Astrocyte (in vitro differentiated cells and primary cell): ENCODE measurements at places on chromosomes 11 and 22. TPM values are rescaled to one million over a fixed set of nuclear protein-coding genes. Genes with fewer than 3 reads are reported as not detected.
A peak's percentile ranks its signal among the peaks of the same experiment; 100 is the strongest.

DNA sequence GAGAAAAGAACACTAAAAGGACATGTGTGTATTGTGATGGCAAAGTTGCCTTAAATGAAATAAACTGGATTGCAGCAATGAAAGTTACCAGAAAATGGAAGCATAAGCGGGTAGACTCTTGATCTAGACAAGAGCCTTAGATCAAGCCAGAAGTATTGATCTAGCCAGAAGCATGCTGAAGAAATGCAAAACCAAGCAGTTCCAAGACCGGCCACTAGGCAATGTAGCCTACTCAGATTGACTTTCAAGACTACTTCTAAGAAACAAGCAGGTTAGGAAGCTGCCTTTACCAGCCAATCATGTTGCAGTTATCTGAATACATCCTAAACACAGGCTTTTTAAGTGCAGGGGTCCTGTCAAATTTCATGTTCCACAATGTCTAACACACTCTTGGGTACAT lies 54.6 kb downstream of the KCNA4 start:
- DNase-seq, result no peak

DNA sequence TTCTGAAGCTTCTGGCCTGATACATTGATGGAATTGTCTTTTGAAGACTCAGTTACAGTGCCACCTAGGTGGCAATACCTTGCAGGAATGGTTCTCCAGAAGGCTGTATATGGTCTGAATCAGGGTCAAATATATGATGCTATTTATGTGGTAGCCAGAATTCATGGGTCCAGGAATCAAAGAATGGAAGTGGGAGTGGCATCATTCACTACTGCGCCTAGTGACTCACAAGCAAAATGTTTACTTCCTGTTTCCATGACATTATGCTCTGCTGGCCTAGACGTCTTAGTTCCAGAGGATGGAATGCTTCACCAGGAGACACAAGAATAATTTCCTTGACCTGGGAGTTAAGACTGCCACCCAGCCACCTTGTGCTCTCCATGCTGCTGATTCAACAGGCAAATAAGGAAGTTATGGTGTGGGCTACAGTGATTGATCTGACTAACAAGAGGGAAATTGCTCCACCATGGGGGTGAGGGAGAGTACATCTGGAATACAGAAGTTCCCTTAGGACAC lies 491.8 kb downstream of the ETS1 start:
- peak; percentile 84 for DNase-seq

DNA sequence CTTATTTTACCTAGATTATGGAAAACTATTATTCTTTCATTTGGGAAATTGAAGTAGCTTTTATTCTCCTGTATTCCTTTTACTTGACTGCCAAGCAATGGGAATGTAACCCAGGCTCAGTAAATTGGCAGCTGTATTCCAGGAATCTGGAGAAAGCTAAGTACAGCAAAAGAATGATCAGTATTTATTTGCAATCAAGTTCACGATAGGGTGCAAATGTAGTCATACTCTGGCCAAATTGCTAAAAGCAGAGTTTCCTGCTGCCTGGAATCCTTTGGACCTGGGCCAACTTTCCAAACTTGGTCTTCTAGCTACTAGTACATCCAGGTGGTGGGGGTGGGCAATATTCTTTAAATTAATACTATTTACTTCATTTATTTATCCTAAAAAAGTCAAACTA lies 286.0 kb upstream of the CTSC start:
- peak; percentile 43 for DNase-seq

IGLL1 gene
- not detected in 2 replicates for total RNA-seq

GRCh38 chr11:129374081-129374992 lies 1.3 kb upstream of the BARX2 start:
- DNase-seq, result no peak

DNA sequence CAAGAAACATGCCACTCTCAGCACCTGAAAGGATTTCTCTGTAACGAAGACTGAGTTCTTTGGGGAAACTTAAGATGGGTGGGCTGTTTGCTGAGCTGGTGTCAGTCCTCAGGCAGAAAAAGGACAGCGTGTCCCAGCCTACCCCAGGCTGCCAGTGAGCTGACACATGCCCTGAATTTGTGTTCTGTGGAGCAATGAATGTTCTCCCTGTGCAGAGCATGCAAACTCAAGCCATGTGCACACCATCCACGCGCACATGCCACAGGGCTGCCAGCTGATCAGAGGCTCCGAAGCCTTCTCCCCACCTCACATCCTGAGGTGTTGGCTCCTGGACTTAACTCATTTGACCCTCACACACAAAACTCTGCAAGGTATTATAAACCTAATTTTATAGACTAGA lies 104.9 kb downstream of the KCNC1 start:
- DNase-seq, result no peak

KRTAP5-7 gene
- not detected in 2 replicates for total RNA-seq

DNA sequence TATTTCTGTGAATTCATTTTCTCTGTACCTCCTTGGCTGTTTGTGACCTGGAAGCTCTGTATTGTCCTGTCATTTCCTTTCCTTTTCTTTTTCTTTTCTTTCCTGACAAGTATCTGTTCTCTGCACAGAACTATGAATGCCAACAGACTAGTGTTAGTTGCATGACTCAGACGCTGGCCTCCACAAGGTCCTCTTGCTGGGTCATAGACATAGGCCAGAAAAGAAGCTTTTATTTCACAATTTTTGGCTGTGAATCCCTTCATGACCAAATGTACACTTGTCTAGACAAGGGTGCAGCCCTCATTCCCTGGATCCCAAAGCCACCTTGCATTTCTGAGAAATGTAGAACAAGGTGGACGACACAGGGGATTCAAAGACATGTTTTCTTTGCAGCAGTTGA lies 104.1 kb upstream of the MTNR1B start:
- peak; percentile 60 for DNase-seq

- DNase-seq, result peak; percentile 86
These were observed 188.0 kb downstream of the MAML2 start for GRCh38 chr11:96154802-96155520.

- peak; percentile 26 for DNase-seq
These were observed 15.0 kb downstream of the VWCE start for GRCh38 chr11:61279934-61280659.

DNA sequence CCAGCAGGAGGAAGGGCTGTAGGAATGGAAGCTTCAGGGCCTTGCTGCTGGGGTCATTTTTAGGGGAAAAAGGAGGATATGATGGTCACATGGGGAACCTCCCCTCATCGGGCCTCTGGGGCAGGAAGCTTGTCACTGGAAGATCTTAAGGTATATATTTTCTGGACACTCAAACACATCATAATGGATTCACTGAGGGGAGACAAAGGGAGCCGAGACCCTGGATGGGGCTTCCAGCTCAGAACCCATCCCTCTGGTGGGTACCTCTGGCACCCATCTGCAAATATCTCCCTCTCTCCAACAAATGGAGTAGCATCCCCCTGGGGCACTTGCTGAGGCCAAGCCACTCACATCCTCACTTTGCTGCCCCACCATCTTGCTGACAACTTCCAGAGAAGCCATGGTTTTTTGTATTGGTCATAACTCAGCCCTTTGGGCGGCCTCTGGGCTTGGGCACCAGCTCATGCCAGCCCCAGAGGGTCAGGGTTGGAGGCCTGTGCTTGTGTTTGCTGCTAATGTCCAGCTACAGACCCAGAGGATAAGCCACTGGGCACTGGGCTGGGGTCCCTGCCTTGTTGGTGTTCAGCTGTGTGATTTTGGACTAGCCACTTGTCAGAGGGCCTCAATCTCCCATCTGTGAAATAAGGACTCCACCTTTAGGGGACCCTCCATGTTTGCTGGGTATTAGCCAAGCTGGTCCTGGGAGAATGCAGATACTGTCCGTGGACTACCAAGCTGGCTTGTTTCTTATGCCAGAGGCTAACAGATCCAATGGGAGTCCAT lies 14.1 kb downstream of the IL10RA start:
- no peak for DNase-seq

DNA sequence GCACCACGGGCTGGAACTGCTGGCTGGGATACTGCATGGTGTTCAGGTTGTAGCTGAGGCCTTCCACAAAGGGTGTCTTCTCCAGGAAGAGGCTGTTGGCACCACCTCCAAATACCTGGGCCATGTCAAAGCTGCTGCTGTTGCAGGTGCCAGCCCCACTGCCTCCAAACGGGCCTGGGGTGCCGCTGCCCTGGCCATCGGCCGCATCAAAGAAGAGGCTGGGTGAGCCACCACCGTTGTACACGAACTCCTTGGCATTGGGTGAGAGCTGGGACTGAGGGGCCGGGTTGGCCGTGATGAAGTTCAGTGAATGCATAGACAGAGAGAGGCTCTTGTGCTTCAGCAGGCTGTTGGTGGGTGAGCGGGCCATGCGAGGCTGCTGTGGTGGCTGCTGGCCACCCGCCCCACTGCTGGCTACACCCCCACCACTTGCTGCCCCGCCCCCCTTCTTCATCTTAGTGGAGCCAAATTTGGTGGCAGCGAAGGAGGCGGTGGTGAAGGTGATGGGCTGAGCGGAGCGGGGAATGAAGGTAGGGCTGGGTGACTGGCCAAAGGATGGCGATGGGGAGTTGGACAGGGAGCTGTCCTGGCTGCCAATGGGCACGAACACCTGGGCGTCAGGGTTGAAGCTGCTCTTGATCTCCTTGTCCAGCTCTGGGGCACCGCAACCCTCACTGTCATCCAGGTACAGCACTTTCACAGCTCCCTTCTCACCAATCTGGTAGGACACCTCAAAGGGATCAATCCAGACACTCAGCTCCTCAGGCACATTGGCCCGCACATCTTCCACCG lies 10.1 kb downstream of the TOB2 start:
- DNase-seq, result no peak

- DNase-seq, result no peak
These were observed 6.1 kb upstream of the B3GAT1 start for GRCh38 chr11:134417871-134418840.

DUSP8 gene
- 13.8 and 14.8 TPM in 2 replicates for total RNA-seq

GRCh38 chr11:77035580-77035979 lies 1.4 kb downstream of the B3GNT6 start:
- no peak for DNase-seq

GRCh38 chr11:2258501-2259465 lies 11.6 kb downstream of the ASCL2 start:
- no peak for DNase-seq
